ENCODE measurements at places on chromosomes 5 and 9.

GRCh38 chr9:98045234-98046179 is 11.0 kb upstream of the NANS start:
- DNase-seq: peak; percentile 74

- DNase-seq: no peak
These were observed 162.5 kb upstream of the TLE4 start for GRCh38 chr9:79409182-79409823.

GRCh38 chr9:135980926-135981630 is 19.9 kb upstream of the UBAC1 start:
- DNase-seq: no peak

GRCh38 chr9:89363311-89363670 is 45.0 kb downstream of the SECISBP2 start:
- DNase-seq: no peak

- no peak for DNase-seq
These were observed 57.2 kb downstream of the MLANA start for GRCh38 chr9:5947912-5948311.

GRCh38 chr9:108963459-108964143 is 29.4 kb downstream of the ABITRAM start:
- no peak for DNase-seq

GRCh38 chr5:5316334-5316733 is 106.1 kb upstream of the ICE1 start:
- no peak for DNase-seq

GRCh38 chr9:89706086-89706485 is 101.3 kb downstream of the GADD45G start:
- DNase-seq: no peak

- DNase-seq: no peak
These were observed 823 bp upstream of the PRDM6 start for GRCh38 chr5:123088031-123088805.

DNA sequence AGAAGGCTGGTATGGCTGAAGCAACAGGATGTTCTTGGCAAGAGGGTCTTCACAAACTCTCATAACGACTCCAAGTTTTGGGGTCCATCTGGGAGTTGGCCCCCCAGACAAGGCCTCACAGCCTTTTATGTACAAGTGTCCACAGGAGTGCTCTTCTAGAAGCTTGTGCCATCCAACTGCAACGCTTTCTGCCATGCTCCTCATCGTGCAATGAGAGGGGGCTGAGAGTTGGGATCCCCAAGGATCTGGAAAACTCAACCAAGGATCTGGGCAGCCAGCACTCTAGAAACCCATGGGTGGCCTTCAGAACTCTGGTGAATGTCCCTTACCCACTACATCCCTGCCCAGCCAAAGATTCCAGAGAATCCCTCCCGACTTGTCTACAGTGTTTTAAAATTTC is 8.5 kb upstream of the AMBP start:
- no peak for DNase-seq

DNA sequence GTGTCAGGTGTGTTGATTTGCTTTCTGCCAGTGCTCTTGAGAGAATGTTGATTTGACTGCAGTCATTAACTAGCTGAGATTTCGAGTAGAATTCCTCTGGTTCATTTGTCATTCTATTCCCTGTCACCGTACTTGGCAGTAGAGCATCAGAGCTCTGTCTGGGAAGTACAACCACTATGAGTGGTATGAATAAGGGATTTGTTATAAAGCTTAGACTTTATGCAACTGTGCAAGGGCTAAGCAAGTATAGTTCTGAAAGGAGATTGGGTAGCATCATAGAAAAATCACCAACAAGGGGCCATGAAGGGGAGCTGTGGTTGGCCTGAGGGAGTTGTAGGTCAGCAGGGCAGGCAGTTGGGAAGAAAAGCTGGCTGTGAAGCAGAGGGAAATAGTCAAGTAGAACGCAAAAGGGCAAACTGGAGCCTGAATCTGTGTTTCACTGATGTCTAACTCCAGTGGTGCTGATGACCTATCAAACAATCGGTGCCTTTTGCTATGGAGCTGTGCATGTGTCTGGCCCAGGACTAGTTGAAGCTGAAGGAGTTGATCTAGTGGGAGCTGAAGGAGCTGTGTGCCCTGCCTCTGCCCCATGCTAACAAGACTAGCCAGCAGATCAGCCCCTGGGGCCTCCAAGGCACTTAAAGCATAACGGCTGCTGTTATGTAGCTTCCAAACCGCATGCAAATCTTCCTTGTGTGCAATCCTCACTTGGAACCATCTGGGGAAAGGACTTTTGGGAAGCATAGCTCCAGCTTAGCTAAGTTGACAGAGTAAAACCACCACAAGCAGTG is 110.0 kb downstream of the SLC28A3 start:
- peak; percentile 18 for DNase-seq

DNA sequence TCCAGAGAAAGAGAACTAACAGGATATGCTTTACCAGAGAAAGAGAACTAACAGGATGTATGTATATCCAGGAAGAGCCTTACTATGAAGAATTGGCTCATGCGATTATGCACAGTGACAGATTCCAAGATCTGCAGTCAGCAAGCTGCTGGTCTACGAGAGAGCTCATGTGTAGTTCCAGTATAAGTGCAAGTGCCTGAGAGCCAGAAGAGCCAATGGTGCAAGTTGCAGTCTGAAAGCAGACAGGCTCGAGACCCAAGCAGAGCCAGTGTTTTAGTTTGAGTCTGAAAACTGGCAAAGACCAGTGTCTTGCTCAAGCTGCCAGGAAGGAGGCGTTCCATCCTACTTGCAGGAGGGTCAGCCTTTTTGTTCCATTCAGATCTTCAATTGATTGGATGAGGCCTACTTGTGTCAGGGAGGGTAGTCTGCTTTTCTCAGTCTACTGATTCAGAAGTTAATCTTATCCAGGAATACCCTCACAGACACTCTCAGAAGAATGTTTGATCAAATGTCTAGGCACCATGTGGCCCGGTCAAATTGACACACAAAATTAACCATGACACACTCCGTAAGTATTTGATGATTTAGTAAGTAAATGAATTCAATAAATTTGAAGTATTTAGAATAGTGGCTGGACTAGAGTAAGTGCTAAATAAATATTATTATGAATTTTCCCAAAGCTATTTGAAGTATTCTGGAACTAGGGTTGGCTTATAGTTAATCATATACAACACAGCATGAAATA is 372.1 kb upstream of the SGCD start:
- DNase-seq: no peak

DNA sequence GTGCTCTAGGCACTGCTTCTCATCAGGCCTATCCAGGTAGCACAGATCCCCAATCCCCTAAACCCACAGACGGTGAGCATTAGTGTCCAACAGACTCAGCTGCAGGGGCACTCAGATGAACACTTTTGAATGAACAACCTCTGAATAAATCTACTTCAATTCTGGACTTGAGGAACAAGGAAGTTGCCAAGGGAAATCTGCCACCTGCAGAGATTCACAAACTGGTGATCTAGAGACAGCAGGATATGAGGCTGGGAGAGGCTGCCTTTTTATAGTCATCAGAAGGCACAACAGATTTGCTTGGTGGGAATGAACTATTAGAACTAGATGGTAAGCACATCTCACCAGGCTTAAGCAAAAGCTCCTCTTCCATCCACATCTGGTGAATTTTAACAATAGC is 7.0 kb upstream of the HK3 start:
- DNase-seq: no peak

- peak; percentile 37 for DNase-seq
These were observed 80.6 kb downstream of the FBXO4 start for GRCh38 chr5:42005561-42006153.

- peak; percentile 47 for DNase-seq
These were observed 30.9 kb downstream of the CEMIP2 start for GRCh38 chr9:71737455-71737854.

DNA sequence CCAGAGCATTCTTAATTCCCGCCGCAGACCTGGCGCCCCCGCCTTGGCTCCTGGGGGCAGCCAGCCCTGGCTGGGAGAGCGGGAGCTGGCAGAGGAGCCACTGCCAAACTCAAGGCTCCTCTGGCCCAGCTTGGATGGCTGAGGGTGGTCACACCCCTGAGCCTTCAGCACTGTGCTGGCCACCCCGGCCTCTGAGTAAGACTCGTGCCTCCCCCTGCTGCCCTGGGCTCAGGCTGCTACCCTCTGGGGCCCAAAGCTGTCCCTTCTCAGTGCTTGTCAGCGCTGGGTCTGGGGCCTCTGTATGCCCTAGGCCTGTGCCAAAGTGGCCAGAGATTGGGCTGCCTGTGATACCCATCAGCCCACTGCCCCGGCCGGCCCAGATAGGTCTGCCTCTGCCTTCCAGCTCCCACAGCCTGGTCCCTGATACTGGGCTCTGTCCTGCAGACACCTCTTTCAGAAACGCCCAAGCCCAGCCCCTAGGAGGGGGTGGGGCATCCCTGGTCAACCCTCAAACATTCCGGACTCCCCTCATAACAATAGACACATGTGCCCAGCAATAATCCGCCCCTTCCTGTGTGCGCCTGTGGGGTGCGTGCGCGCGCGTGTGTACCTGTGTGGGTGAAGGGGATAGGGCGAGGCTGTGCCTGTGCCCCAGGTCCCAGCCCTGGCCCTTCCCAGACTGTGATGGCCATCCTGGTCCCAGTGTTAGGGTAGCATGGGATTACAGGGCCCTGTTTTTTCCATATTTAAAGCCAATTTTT is 4.4 kb upstream of the PRR7 start:
- DNase-seq: no peak

- peak; percentile 89 for DNase-seq
These were observed 9.3 kb downstream of the TMEM245 start for GRCh38 chr9:109110329-109111021.

DNA sequence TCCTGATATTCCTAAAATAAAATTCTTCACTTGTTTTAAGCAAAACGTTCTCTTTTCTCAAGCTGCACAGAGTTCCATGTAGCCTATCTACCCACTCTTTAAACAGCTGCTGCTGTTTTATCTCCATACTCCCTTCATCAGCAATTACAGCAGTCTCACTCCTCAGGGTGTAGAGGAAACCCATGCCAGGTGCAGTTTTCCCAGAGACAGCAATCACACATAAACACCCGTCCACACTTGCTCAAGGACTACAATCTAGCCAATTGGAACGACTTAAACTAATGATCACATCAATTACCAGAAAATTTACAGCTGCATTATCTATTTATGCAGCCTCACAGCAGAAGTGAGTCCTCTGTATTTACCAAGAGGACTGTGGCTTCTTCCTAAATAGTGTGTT is 141.7 kb downstream of the HTR1A start:
- no peak for DNase-seq

GRCh38 chr9:26530841-26531240 is 361.8 kb downstream of the CAAP1 start:
- no peak for DNase-seq

DNA sequence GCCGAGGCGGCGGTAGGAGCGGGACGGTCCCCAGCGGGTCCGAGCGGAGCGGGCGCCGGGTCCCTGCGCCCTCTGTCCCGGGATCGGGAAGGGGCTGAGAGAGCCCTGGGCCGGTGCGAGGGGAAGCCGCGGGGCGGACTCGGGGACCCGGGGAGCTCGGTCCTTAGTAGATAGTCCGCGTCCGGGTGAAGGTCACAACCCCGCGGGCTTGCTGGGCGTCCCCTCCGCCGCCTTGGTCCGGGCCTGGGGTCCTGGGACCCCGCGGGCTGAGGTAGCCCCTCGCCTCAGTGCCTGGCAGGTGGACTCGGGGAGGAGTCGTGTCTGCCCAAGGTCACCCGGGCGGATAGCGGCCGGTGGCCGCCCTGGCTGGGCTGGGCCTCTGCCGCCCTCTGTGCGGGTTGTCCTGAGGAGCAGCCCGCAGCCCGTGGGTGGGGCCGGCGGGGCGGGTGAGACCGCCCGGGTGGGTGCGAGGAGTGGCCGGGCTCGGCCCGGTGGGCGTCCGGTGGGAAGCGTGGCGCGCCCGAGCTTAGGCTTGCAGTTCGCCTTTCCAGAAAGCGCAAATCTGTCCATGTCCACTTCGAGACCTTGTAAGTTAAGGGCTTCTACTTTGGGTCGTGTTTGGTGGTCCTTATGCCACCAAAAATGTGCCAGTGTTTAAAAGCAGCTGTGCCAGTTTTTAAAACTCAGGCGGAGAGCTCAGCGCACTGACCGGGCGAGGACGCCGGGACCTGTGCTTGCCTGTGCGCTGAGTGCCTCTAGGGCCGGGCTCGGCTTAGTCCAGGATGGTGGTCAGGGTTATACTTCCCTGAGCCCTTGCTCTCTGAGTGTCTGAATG is 554 bp downstream of the SDHA start:
- no peak for DNase-seq

DNA sequence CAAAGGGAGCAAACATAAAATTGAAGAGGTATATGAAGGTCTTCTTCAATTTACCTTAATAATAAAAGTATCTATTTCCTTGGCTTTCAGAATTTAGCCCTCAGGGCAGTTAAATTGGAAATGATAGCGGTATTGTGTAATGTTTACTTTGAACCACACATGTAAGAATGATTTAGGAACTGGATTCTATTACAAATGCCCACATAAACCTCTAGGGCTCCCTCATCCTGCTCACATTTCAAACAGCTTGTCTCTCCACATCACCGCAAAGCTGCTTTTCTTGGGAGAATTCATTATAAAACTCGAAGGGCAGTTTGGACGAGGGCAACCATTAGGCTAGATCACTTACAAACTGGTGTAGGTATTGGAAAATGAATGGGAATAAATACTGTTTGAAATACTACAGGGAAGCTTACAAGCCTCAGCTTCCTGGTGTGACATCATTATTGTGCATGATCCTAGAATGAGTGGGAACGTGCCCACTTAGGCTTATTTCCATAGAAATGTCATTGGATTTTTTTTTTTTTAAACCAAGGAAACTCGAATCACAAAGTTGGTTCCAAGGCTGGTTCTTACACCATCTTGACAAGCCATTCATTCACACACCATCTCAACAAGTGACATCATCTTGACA is 47.3 kb downstream of the MTRR start:
- peak; percentile 48 for DNase-seq

DNA sequence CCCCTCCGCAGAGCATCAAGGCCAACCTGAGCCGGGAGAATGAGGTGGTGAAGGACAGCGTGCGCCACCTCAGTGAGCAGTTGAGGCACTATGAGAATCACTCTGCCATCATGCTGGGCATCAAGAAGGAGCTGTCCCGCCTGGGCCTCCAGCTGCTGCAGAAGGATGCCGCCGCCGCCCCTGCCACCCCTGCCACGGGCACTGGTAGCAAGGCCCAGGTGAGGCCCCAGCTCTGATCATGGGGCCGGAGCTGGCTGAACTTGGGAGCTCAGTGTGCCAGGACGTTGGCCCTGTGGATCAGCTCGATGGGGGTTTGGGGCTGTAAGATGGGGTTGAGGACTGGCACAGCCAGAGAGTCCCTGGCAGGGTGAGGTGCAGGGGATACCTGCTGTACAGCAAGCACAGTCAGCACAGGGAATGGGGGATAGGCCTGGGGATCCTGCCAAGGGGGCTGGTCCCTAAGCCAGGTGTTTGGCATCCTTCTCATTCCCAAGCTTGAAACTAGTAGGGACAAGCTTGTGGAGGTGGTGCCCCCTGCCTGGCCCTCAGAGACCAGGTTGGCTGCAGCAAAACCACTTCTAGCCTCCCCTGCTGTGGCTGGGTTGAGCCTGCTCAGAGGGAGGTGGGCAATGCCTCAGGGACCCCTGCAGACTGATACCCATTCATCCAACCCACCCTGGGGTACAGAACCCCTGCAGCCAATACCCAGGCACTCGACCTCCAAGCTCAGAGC is 22.5 kb downstream of the OLFML2A start:
- no peak for DNase-seq

- DNase-seq: peak; percentile 22
These were observed 234.6 kb downstream of the ZNF608 start for GRCh38 chr5:124511791-124512190.

All from fibroblast of mammary gland (primary cell).